ENCODE measurements at places on chromosomes 4 and X.

DNA sequence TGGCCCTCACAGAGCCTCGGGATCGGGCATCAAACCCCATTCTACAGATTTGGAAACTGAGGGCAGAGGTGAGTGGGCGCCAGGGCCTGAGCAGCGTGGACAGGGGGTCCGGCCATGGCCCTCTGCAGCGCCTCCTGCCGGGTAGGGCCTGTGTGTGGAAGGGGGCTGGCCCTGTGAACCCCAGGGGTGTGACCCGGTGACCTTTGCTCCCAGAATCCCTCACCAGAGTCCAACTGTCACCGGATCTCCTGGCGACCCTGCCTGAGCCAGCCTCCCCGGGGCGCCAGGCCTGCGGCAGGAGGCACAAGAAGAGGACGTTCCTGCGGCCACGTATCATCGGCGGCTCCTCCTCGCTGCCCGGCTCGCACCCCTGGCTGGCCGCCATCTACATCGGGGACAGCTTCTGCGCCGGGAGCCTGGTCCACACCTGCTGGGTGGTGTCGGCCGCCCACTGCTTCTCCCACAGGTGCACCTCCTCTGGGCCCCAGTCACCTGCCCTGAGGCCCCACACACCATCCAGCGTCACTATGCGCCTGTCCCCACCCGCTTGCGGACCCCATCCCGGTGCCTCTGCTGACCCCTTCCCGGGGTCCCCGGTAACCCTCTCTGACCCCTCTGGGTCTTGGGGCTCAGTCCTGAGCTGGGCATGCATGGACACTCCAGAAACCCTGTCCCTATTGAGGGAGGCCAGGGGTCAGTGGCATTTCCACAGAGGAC lies 4.2 kb downstream of the HGFAC start:
- DNase-seq = no peak

DNA sequence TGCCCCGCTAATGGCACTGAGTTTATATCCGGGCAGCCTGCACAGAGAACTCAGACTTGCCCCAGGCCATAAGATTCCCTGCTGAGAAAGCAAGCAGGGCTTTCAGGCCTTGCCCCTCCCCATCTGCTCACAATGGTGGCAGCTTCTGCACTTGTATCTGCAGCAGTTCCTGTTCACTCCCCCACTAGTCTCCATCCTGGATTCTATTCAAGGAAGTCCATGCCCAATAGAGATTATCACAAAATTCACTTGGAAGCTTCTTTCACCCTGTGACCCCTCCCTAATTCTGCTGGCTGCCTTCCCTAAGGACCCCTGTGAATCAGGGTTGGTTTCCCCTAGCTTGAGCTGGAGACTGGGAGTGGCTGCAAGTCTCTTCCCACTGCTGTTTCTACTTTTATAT lies 34.5 kb upstream of the UCP1 start:
- DNase-seq = no peak

DNA sequence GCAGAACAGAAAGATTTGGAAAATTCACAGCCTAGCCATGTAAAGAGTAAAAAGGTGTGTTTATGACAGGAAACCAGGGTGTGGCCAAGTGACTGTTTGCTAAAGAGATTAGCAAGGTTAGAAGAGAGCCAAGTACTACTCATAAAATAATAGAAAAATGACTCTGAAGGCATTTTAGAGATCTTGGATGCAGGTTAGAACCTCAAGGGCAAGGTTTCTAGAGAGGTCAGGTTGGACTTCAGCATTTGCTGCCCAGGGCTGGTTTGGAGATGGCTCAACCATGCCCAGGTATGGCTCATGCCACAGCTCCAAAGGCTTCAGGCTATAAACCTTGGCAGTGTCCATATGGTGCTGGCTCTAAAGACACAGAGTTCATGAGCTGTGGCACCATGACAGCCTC lies 40.6 kb upstream of the ADGRA3 start:
- DNase-seq = no peak

GRCh38 chr4:28682847-28683246 lies 1822.2 kb downstream of the STIM2 start:
- no peak for DNase-seq

DNA sequence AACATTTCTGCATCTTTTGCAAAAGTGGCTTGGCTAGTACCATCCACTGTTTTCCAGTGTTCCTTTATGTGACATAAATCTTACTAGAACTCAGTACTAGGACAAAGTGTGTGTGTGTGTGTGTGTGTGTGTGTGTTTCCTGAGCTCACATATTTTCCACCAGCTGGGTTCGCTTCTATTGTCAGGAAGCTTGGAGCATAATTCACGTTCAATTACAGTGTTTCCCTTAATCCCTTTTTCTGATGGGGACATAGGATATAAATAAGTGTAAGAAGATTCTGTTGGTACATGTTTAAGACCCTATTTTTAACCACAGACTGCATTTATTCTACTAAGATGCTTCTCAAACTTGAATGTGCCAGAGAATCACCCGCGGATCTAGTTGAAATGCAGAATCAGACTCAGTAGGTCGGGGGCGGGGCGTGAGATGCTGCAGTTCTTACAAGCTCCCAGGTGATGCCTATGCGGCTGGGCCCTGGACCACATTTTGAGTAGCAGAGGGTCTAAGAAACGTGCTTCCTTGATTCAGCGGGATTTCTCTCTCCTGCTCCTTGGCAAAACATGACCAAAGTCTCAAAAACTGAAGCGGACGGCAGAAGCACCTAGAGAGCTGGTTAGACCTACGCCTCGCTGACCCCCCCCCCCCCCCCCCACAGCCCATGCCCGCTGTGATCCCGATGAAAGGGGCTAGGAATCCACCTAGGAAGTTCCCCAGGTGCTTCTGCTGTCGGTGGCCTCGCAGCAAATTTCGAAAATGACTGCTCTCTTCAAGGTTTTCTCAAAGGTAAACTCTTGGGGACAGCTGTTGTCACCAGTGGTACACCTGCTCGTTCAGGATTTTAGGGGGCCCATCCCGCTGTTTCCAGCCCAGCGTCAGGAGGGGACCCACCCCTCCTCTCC lies 797 bp downstream of the CD99L2 start:
- no peak for DNase-seq

GRCh38 chr4:52157641-52158316 lies 106.7 kb downstream of the SPATA18 start:
- DNase-seq = no peak

- no peak for DNase-seq
Measured at GRCh38 chr4:173528378-173529321, 1.4 kb downstream of the HAND2 start.

- DNase-seq = no peak
Measured at GRCh38 chr4:11098461-11098860, 330.2 kb downstream of the HS3ST1 start.

GRCh38 chr4:140163029-140163810 lies 9.2 kb upstream of the MAML3 start:
- no peak for DNase-seq

DNA sequence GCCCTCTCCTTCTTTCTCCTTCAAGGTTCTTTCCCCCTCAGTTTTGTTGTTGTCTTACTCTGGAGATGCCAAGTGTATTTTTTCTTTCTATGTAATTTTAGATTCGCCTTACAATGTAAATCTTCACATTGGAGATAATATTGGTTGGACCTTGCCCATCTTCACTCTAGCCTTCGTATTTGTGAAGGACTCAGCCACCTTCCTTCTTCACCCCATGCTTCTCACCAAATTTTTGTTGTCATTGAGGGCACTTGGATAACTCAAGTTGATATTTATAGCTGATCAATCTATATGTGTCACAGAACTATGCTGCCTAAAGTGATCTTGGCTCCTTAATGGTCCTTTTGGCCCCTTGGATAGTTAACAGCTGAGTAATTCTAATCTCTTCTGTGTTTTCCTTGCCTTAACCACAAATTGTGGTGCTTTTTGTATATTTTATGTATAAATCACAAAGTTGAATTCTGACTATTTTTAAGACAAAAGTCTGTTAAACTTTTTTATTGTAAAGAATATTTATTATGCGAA lies 6.5 kb downstream of the SPRY1 start:
- DNase-seq = no peak

DNA sequence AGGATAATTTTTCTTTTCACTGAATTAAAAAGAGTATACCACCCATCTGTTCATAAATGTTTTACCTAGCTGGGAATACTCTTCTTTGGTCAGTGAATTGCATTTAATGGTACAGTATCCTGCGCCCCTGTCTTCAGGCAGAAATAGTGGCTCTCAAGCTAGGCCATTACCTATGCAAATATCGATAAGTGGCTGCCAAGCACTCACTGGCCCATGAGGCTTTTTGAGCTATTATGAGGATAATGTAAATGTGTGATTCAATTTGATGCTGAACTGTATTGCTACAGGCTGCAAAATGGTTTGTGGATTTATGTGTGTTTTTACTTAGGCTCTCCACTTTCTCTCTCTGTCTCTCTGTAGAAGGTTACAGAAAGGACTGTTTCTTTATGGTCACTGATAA lies 30.1 kb upstream of the MTMR1 start:
- DNase-seq = no peak

GRCh38 chrX:11908371-11908770 lies 150.3 kb downstream of the MSL3 start:
- no peak for DNase-seq

DNA sequence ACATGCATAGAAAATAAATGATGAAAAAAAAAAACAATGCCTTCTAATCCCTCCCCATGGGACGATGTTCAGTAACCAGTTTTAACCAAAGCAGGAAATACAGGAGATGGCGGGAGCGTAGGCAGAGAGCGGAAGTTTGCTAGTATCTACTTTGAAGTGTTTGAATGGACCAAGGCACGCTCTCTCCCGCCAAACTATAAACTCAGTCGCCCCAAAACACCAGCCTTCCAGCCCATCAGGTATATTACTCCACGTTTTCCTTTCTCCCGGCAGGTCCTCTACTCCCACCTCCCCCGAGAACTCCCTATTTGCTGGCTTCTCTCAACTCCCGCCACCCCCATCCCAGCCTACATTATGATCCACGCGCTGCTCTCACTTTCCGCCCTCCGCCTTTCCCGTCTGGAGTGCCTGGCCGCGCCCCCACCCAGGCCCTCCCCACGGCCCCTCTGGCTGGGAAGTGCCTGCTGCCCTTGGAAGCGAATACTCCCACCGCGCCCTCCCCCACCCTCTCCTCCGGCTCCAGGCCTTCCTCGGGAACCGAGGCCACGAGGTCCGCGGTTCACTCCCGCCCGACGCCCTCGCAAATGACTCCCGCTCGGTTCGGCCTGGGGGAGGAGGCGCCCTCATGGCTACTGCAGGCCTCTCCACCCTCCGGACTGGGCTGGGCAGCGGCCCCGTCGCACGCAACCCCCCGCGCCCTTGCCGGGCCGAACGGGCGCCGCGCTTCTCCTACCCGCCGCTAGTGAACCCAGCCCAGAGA lies 723 bp downstream of the DHX15 start:
- DNase-seq = peak; percentile 77

DNA sequence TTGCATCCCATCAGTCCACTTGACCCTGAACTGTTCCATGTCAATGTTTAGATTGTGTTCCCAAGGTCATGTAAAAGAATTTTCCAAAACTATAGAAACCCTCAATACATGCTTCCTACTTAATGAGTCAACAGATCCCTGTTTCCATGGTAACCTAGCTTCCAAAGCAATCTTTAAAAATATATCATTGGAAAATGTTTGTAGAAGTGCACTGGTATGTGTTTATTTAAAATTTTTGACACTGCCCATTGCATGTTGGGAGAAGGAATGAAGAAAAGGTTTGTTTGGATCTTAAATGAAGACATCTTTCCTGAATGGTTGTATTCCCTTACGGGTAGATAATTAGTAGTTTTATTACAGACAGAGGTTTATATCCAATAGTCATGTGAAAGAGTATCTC lies 345.3 kb downstream of the GABRG1 start:
- no peak for DNase-seq

GRCh38 chr4:47068986-47069385 lies 37.6 kb downstream of the GABRB1 start:
- no peak for DNase-seq

GRCh38 chr4:148094149-148094548 lies 348.1 kb downstream of the NR3C2 start:
- no peak for DNase-seq

GRCh38 chr4:113662581-113662980 lies 99.0 kb downstream of the CAMK2D start:
- DNase-seq = no peak

Measured in C1 segment of cervical spinal cord (tissue), 14 donors.